ENCODE measurements at places on chromosomes 7 and 10.

GRCh38 chr10:104308439-104308903 lies 29.8 kb downstream of the ITPRIP start:
- DNase-seq: no peak

DNA sequence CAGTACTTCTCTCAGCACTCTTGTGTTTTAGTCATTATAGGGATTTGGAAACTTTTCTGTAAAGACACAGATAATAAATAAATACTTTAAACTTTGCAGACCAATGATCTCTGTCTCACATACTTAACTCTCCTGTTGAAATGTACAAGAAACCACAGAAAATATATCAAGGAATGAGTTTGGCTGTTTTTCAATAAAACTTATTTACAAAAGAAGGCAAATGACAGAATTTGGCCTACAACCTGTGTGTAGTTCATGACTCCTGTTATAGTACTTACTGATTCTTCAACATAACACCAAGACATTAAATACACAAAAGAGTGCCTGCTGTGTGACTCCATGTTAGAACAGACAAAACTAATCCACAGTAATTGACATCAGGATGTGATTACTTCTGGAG lies 510.0 kb upstream of the PHF14 start:
- DNase-seq: no peak

DNA sequence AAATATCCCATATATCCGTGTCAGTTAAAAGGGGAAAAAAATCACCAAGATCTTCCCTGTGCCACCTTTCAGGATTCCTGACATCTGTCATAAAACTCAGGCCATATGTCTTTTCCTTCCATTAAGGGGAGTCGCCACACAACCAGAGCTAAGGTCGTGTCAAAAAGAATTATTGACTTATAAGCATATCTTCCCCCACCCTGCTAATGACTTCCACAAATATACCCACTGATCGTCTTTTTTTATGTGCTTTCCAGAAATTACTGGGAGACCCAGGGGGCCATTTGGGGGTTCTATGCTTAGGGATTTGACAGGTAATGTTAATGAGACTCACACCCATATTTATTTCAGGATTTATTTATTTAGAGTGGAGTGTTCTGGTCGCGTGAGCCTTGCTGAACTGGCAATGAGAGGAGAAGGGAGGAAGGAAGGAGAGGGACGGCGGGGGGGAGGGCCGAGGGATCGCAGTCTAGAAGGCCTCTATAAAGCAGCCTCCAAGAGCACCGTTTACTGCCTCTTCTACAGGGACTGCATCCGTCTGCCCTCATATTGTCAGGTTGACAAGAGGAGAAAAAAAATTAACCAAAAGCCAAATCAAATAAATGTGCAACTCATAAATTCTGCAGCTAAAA lies 135.7 kb upstream of the MGMT start:
- DNase-seq: no peak

DNA sequence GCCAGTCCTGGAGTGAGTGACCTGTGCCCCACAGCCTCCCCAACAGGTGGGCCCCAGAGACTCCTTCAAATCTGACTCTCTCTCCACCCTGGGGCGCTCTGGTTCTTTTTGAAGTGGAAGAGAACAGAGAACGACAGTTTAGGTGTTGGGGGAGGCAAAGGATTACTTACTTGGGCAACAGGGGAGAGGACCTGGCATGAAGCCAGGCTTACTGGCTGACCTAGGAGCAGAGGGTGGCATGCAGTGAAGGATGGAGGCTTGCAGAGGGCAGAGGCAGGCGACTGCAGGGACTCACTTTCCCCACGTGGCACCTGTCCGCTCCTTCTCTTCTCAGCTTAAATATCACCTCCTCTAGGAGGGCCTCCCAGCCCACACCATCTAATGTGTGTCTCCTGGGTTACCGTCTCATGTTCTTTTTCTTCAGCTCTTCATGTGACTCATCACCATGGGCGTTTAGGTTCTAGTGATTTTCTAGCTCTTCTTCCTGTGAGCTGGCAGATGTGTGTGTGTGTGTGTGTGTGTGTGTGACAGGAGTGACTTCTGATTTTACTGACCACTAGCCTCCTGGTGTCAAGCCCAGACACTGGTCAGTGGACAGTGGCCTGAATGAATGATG lies 15.5 kb downstream of the LZTS2 start:
- DNase-seq: no peak

DNA sequence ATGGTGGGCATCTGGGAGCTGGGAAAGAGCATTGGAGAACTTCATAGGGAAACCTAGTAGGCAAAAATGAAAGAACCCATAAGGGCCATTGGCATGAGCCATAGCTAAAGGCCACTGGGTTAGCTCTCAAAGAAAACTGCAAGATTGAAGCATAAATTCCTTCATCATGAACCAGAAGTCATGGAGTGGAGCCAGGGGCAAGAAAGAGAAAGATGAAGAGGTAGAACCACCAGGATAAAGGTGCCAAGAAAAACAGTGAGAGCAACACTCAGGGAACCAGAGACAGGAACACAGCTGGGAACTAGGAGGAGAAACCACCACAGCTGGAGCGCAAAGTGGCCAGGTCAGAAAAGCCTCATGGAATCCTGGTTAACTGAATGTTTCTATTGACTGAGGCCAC lies 11.5 kb upstream of the SGMS1 start:
- DNase-seq: no peak

GRCh38 chr7:143447466-143447865 lies 4.2 kb downstream of the TAS2R60 start:
- no peak for DNase-seq

- peak; percentile 75 for DNase-seq
Measured at GRCh38 chr7:134084488-134085144, 42.5 kb upstream of the LRGUK start.

- no peak for DNase-seq
Measured at GRCh38 chr10:11224792-11225416, 207.2 kb downstream of the CELF2 start.

- no peak for DNase-seq
Measured at GRCh38 chr7:16025696-16026095, 339.2 kb upstream of the MEOX2 start.

DNA sequence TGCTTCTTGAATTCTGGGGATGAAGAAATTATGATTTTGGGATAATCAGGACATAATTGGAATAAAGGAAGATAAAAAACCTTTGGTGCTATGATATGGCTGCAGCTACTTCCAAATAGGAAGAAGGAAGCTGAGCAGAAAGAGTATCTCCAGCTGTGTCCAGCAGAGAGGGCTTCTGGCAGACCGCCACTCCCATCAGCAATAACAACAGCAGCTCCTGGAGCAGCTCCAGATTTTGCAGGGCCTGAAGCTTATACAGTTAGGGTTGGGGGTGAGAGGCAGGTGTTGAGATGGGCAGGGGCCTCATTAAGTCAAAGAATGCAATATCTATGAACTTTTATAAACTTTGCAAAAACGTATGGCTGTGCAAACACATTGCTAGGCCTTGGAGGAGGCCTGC lies 62.3 kb downstream of the C10orf120 start:
- no peak for DNase-seq

GRCh38 chr7:41425926-41426325 lies 277.0 kb downstream of the INHBA start:
- DNase-seq: no peak

- DNase-seq: no peak
Measured at GRCh38 chr7:133645884-133646391, 393.1 kb downstream of the EXOC4 start.

- no peak for DNase-seq
Measured at GRCh38 chr7:149887311-149887710, 13.5 kb downstream of the ATP6V0E2 start.

GRCh38 chr10:69685802-69686585 lies 55.9 kb downstream of the FAM241B start:
- no peak for DNase-seq

- DNase-seq: no peak
Measured at GRCh38 chr10:116274064-116274904, 1.3 kb upstream of the GFRA1 start.

DNA sequence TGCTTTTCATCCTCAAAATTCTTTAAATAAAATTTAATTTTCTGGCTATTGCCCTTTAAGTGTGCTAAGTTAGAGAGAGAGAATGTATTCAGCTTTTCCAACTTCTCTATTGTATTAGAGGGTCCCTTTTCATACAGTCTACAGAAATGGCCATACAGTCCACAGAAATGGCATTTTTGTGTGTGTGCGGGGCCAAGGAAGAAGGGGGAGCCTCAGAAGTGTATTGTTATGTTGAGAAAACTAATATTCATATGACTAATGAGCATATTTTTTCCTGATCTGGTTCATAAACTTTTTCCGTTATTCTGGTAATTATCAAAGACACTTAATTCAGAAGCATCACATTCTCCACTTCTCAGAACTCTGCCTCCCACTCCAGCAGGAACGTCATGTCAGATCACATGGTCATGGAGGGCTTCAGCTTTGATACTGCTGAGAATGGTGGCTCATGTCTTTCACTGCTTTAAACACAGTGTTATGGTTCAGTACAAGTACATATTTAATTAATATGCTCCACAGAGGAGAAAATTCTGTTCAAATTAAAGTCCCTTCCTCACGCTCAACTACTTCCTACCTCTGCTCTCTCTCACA lies 37.1 kb downstream of the ELMO1 start:
- DNase-seq: no peak

DNA sequence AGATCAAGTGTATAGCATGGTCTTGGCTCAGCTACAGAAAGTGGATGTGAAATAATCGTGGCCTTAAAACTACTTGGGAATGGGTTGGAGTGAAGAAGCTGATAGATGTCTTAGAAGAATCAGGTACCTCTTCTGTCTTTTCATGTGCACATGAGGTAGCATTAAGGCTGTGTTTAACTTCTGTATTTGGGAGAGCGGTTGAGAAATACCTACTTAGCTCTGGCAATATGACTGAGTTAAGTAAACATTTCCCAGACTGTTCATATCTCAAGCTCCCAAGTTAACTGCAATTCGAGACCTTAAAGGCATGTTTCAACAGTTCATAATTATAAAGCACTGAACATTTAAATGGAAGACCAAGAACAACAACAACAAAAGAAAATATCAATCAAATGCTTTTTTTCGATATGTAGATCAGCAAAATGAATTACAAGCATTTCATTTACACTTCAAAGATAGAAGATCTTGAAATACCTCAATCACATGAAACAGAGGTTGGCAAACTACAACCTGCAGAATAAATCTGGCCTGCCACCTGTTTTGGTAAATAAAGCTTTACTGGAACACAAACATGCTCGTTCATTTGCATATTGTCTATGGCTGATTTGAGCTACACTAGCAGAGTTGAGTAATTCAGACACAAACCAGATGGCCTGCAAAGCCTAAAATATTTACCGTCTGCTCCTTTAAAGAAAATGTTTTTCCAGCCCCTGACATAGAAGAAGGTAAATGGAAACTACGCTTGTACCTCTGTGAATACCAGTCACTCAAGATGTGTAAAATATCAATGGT lies 337.1 kb upstream of the GLI3 start:
- DNase-seq: peak; percentile 5

- DNase-seq: no peak
Measured at GRCh38 chr7:95467912-95468607, 17.7 kb upstream of the ASB4 start.

GRCh38 chr7:11665357-11665756 lies 166.6 kb downstream of the THSD7A start:
- no peak for DNase-seq

GRCh38 chr10:99648717-99649116 lies 10.6 kb upstream of the ENTPD7 start:
- no peak for DNase-seq

DNA sequence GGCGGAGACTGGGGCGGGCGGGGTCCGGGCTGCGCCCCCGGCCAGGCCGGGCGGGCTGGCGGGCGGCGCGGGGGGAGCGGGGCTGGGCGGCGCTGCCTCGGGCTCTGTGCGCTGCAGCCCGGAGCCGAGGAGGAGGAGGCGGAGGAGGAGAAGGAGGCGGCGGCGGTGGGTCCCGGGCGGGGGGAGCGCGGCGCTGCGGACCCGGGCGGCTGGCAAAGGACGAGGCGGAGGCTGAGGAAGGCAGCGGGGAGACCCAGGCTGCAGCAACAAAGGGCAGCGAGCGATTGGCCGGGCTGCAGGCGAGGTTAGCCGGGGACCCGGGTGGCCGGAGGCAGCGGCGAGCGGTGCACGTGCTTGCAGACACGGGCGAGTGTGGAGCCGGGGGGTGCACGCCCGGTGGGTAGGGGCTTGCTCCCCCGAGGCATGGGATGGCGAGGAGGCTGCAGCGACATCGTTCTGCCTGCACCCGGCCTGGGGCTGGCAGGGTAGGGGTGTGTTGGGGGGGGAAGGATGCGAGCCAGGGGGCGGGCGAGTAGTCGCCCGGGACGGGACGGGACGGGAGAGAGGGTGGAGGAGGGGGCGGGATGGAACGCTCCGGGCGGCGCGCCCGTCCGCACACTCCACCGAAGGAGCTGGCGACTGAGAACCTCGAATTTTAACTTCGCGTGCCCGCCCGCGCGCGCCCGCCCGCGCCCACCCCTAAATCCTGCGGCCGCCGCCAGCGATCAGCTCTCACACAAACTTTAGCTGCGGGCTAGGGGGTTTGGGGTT lies 844 bp upstream of the KAT6B start:
- DNase-seq: no peak

GRCh38 chr10:89043052-89043451 lies 52.5 kb downstream of the FAS start:
- DNase-seq: no peak

DNA sequence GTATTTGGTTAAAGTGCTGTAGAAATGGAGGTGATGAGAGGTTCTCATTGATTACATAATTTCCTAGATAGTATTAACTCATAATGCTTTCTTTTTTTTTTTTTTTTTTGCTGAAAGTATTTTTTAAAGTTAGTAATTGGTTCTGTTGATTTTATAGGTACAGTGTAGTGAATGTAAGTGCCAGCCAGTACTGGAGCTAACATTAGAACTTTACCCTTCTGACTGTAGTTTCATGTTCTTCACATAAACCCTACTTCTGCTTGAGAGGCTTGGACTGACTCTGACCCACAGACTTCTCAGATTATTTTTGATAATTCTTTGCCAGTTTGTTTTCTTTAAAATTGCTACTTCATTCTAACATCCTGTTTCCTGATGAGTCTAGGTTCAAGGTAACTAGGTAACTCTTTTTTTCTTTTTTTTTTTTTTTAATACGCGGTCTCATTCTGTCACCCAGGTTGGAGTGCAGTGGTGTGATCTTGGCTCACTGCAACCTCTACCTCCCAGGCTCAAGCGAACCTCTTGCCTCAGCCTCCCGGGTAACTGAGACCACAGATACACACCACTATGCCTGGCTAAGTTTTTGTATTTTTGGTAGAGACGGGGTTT lies 92.2 kb upstream of the OIT3 start:
- no peak for DNase-seq

DNA sequence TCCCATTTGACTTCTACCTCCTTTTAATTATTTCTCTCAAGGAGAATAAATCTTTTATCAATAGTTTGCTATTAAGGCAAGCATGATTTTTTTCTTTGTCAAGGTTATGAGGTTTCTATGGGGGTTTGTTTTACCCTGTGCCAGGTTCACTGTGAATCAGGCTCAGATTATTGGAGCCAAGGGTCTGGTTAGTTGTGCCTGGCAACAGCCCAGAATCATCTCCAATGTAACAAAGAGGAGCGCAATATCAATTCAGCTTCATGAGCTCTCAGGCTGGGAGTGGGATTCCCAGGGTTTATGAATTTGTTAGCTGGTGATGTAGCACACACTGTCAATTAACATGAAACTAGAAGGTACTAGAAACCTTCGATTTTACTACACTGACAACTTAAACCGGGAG lies 73.2 kb downstream of the AASS start:
- no peak for DNase-seq

- DNase-seq: no peak
Measured at GRCh38 chr7:50565977-50566376, 772 bp upstream of the DDC start.
